Stimulated activated naive CD8-positive, alpha-beta T cell treated with anti-CD3 and anti-CD28 coated beads, Interleukin-15, amount 100 ng/mL, for 72 hours (primary cell): ENCODE measurements at places on chromosomes 4 and X.

GRCh38 chrX:1321674-1322073, 14.9 kb upstream of the IL3RA start:
- no peak for DNase-seq

- DNase-seq = no peak
Measured at GRCh38 chr4:185467101-185467500, 4.4 kb downstream of the CCDC110 start.

DNA sequence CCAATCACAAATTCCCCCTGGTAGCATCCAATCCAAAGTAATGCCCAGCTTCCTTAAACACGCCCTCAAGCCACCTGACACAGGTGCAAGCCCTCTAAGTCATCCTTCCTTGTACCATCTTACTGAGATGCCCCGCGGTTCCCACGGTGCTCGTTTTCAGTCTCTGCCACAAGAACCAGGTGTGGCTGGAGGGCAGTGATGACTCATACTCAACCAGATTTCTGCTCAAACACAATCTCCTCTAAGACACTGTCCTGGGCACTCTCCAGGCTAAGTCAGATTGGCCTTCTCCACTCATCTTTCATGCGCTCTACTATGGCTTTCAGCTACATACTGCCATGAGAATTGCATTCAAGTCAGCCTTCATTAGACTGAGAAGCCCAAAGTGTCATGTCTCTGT, 3.5 kb downstream of the SH3KBP1 start:
- DNase-seq = peak; percentile 63

GRCh38 chr4:95220205-95221175, 328.3 kb downstream of the UNC5C start:
- DNase-seq = no peak

GRCh38 chr4:122555216-122555615, 65.7 kb downstream of the IL21 start:
- no peak for DNase-seq

DNA sequence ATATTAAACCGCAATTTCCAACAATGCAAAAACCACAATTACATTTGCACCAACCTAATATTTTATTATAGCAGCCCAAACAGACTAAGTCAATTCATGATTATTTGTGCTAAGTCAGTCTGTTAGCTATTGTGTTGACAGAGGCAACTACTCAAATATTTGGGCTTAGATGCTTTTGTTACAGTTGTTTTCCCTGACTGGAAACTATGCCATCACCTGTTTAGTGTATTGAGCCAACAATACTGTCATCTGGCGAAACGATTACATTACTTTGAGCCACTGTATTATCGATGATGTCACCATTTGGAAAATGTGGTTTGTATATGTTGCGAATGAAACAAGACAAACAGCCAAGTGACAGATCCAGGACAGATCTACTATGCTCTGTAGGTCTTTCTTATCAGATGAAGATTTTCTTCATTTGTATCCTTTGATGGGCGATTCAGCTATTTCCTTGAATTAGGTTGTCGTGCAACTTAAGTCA, 38.7 kb upstream of the INTS6L start:
- no peak for DNase-seq

- no peak for DNase-seq
Measured at GRCh38 chr4:148053298-148054003, 321.6 kb downstream of the ARHGAP10 start.

- DNase-seq = no peak
Measured at GRCh38 chr4:31929676-31930345, 1209.6 kb downstream of the PCDH7 start.

- no peak for DNase-seq
Measured at GRCh38 chr4:182923796-182924340, 6.7 kb upstream of the DCTD start.

DNA sequence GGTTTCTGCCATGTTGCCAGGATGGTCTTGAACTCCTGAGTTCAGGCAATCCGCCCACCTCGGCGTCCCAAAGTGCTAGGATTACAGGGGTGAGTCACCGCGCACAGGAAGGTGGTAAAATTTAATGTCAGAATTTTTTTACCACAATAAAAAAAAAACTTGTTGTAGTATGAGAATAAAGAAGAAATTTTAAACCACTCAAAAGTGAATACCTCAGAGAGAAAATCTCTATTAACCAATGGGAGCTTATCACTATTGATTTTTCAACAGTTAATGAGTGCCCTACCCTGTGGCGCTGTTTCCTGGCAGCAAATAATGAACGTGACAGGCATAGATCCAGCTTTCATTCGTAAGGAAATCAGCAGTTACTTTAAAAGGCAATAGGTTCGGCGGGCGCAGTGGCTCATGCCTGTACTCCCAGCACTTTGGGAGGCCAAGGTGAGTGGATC, 32.7 kb upstream of the SLC25A4 start:
- DNase-seq = no peak

GRCh38 chrX:110322603-110323002, 4.7 kb upstream of the AMMECR1 start:
- DNase-seq = no peak

- DNase-seq = no peak
Measured at GRCh38 chr4:6221301-6221850, 21.0 kb upstream of the JAKMIP1 start.
